Hypothalamus (tissue), 51 donors: ENCODE measurements at places on chromosomes 13 and 19.

GRCh38 chr19:38284422-38284821 lies 19.6 kb upstream of the C19orf33 start:
- no peak for DNase-seq

DNA sequence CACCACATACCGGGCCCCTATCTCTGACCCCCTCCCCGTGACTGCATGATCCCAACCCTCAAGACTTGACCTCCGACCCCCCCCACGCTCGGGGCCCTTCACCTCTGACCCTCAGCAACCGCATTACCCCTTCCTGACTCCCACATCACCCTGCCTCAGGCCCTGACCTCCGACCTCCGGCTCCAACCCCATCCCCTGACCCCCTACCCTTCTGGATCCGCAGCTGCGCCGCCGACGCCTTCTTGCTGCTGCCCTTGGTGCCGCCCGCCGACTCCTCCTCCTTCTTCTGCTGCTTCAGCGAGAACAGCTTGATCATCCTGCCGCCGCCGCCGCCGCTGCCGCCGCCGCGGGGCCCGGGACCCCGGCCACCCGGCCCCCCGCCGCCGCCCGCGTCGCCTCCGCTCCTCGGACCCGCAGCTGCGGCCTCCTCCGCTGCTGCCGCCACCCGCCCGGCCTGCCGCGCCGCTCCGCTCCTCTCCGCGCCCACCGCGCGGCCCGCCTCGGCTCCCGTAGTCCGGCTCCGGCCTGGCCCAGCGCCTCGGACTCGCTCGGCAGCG lies at the start of gene UBE2M:
UBE2M (minus strand) TSS at position 546 of the 557 bp plus-strand sequence; CDS start at position 316, 230 bp downstream.
- DNase-seq = no peak

GRCh38 chr13:46861959-46862358 lies 34.9 kb downstream of the HTR2A start:
- DNase-seq = no peak

- no peak for DNase-seq
Measured at GRCh38 chr13:65857942-65858565, 1372.1 kb downstream of the PCDH9 start.

DNA sequence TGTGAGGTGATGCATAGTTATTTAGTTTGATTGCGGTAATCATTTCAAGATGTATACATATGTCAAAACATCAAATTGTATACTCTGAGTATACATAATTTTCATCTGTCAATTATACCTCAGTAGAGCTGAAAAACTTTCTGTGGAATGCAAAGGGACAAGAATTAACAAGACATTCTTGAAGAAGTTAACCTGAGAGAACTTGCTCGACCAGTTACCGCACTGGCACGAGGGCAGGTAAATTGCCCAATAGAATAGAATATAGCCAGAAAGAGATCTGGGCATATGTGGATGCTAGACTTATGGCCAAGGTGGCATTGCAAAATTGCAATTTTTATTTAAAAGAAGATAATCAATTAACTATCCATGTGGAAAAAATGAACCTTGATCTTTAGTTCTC lies 42.3 kb upstream of the GJB6 start:
- no peak for DNase-seq
